ENCODE measurements at places on chromosomes 12 and 14.

DNA sequence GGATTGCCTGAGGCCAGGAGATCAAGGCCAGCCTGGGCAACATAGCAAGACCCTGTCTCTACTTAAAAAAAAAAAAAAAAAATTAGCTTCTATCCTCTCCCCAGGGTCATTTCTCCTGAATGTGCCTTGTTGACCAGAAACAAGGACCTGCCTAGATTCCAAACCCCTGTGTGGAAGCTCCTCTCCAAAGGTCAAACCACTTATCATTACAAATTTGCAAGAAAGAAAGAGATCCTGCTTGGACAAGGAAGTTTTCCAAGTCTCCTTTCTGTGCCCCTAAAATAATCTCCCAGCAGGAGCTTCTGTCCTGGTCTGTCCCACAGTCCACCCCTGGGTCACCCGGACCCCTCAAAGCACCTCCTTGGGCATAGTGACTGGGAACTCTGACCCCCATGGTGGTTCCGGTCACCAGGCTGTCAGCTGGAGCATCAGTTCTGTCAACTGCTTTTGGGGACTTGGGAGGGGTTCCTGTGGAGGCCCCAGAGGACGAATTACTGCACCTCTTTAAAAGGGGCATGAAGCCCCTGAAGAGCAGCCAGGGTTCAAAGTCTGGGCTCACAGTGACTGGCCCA, 38.4 kb downstream of the ACTN1 start:
- no peak for DNase-seq

GRCh38 chr12:33486058-33486457, 46.4 kb upstream of the SYT10 start:
- no peak for DNase-seq

GRCh38 chr14:35495278-35495677, 38.7 kb upstream of the INSM2 start:
- DNase-seq: no peak

DNA sequence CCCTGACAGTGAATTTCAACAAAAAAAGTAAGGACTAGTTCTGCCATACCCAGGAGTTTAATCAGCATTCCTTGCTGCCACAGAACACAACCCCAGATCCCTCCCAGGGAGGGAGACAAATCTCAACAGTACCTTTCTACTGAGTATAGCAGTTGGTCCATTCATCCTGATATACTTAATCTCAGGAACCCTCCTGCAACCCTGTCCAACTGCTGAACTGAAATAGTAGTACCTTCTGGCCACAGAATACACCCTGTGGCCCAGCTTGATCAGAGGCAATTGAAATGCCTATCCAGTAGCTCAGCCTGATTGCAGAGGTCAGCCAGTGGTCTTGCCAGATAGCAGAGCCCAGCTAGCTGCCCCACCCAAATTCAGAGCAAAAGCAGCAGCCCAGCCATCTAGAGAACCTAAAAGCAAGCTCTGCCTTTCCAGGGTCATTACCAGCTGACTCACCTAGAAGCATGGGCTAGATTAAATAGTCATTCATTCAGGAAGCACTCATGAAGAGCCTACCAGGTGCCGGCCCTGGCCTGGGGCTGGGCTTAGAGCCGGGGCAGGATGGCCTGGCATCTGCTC, 40.0 kb upstream of the RHOJ start:
- DNase-seq: peak; percentile 34

- no peak for DNase-seq
These were observed 162.3 kb downstream of the CALM1 start for GRCh38 chr14:90558983-90559590.
